ENCODE measurements at places on chromosomes 5 and 9.

DNA sequence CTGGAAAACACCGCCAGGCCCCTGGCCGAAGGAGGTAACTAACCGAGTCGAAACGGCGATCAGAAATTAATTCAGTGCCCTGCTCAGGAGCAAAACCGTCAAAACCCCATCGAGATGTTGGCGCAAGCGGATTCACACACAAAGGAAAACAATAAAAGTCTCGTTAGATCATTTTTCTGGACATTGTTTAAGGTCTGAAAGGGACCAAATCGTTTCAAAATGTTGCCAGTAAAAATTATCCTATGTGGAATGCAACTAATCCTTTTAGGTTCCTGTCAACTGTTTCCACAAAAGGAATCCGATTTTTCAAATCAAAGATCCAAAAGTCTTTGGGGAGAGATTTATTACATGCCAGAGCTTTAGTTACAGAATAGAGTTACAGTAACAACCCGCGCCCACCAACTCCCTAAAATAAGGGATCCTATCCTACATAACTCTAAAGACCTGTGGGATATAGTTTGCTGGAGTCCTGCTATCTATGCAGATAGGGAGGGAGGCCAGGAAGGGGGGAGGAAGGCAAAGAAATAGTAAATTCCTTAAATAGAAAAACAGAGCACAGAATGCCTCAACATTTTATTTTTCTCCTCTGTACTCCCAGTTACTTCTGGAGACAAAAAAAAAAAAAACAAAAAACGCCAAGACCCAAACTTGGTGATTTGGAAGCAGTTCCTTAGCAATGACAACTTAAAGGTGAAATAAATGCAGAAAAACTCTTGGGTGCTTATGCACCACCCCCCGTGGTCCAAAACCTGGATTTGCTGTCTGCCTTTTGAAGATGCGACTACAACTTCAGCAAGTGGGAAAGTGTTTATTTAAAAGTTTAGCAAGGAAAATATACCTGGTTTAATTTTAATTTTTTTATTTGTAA is 10.6 kb downstream of the FOXD1 start:
- DNase-seq = no peak

GRCh38 chr9:108634672-108635462 is 220.9 kb downstream of the ACTL7B start:
- no peak for DNase-seq

GRCh38 chr5:170892196-170892595 is 30.4 kb downstream of the RANBP17 start:
- DNase-seq = no peak

DNA sequence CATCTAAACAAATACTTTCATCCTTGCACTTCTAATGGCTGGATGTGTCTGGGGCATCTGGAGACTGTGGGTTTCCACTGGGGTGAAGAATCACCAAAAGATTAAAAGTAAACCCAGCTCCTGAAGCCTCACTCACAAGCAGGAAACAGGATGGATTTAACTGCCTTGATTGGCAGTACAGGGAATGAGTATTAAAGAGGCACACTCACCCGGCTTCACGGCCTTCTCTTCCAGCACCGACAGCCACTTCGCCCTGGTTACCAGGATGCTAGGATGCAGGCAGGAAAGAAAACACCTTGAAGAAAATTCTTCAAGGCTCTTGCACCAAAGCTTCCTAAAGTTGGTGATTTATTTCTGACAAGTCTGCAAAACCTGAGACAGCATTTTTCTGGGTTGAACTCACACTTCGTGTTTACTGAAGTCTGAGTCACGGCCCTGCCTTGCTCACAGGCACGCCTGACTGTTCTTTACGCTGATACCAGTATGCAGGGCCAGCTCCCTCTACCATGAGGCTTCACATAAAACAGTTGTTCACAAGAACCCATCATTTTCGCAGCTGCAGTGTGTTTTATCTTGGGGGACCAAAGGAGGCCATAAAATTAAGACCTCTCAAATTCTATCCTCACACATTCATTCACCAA is 56.5 kb upstream of the ZNF354A start:
- DNase-seq = no peak

DNA sequence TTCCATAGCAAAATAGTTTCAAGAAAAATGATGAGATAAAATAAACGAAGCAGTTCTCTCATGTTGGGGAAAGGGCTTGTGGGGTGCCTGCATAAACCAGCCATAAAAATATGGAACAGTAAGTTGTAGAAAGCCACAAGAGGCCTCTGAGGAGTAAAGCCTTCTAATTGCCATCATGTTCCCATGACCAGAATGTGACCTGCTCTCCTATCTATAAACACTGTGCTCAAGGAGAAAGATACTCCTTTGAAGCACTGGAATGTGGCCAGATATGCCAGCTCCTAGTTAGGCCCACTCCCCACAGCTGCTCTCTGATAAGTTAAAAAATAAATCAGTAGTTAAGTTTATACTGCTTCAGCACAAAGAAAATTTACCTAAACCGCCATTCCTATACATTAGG is 65.8 kb downstream of the SETX start:
- DNase-seq = no peak

DNA sequence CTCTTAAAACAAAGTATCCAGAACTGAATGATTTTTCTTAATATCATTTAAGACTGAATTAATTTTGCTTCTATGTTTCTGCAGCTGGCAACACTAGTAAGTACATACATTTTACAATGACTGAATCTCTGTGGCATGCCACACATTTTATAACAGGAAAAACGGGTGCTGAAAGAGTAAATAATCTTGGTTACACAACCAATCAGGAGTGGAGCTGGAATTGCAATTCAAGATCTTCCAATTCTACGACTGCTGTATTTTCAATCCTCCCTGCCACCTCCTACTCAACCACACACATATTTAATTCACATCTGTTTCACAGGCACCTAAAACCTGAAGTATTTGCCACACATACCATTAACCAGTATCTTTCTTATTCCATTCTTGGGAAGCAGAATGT is 52.7 kb upstream of the NR5A1 start:
- DNase-seq = no peak

GRCh38 chr5:151612689-151613427 is 21.7 kb upstream of the FAT2 start:
- no peak for DNase-seq

- no peak for DNase-seq
These were observed 90.2 kb downstream of the NSUN2 start for GRCh38 chr5:6542421-6543345.

- no peak for DNase-seq
These were observed 138.7 kb upstream of the PPP1R26 start for GRCh38 chr9:135340726-135341475.

- DNase-seq = no peak
These were observed 52.1 kb downstream of the PPARGC1B start for GRCh38 chr5:149782018-149782894.

- no peak for DNase-seq
These were observed 1.9 kb upstream of the IL13 start for GRCh38 chr5:132655821-132656773.

DNA sequence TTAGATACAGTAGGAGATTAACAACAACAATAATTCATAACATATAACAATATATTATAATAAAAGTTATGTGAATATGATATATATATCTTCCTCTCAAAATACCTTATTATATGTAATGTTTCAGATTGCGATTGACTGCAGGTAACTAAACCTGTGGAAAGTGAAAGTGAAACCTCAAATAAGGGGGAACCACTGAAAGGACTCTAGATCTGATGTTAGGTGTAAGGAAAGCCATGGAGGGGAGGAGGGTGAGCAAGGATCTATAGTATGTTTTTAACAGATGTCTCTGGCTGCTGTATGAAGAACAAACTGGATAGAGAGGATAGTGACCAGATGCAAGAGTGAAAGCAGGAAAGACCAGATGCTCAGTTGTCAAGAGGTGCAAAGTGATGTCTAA is 5.8 kb upstream of the FSTL4 start:
- no peak for DNase-seq

GRCh38 chr5:143290125-143290524 is 113.4 kb downstream of the NR3C1 start:
- no peak for DNase-seq

GRCh38 chr9:135447126-135447525 is 32.5 kb upstream of the PPP1R26 start:
- no peak for DNase-seq

- no peak for DNase-seq
These were observed 66.1 kb upstream of the SMC5 start for GRCh38 chr9:70192707-70193106.

GRCh38 chr9:72533322-72533721 is 11.9 kb downstream of the TMC1 start:
- DNase-seq = no peak

GRCh38 chr9:104238668-104239067 is 144.6 kb downstream of the SMC2 start:
- no peak for DNase-seq

- no peak for DNase-seq
These were observed 1272.0 kb upstream of the ACO1 start for GRCh38 chr9:31112491-31112890.

DNA sequence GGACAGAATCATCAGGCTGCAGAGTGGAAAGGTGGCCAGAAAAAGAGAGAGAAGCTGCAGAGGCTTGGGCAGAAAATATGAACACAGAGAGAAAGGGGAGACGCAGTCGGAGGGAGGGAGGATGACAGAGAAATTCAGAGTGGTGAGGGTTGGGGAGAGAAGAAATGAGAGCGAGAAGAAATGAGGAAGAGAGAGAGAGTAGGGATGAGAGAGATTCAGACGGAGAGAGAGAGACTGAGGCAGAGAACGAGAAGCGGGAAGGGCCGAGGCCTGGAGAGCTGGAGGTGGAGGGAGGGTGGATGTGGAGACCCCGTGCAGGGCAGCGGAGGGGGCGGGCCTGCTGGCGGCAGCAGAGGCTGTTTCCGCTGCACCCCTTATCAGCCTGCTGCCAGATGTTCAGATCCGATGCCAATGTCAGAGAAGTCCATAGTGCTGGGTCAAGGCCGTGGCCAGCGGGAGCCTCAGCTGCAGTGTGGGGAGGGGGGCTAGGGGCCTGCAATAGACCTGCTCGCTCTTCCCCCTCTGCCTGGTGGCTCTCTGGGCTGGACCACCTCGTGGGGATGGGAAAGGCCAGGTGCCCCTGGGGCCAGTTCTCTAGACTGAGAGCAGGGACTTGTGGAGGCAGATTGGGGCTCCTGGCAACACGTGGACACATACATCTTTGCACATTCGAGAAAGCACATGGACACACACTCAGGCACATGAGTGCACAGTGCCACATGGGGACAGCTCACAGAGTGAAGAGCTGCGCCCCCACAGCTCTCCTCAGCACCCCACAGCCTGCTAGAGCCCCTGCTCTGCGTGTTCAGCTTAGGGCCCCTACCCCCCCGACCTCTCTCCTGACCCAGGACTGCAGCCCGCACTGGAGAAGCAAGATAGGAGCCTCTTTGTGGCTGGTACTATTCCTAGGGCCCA is 4.9 kb upstream of the NR5A1 start:
- DNase-seq = no peak

DNA sequence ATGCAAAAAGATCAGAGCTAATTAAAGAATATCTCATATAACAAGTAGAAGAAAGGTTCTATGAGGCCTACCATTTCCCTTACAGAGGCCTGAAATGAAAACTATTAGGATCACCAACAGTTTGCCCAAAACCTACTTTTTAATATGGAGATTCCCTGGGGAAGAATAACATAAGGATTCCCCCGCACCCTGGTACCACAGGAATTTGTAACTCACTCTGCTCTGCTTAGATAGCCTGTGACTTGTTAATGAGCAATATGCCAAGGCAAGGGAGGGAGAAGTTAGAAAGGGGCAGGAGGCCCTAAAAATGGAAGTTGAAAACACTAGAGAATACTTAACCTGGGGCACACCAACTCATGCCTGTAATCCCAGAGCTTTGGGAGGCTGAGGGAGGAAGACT is 107.0 kb downstream of the CDH6 start:
- no peak for DNase-seq

DNA sequence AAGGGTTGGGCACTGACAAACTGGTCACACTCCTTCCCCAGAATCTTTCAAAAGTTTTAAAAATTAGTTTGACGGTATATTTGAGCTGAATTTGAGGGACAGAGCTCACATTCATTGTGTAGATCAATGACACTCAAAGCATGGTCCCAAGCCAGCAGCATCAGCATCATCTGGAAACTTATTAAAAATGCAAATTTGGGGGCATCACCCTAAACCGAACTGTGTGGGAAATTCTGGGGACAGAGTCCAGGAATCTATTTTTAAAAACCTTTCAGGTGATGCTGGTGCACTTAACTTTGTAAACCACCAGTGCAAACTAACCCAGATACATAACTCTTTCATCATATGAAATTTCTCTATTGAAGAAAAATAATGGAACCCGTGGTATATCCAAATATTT is 58.1 kb upstream of the MTAP start:
- no peak for DNase-seq

- DNase-seq = no peak
These were observed 2.9 kb downstream of the TGFBI start for GRCh38 chr5:136031711-136032110.

- DNase-seq = no peak
These were observed 144.6 kb upstream of the RPS23 start for GRCh38 chr5:82422751-82423181.

DNA sequence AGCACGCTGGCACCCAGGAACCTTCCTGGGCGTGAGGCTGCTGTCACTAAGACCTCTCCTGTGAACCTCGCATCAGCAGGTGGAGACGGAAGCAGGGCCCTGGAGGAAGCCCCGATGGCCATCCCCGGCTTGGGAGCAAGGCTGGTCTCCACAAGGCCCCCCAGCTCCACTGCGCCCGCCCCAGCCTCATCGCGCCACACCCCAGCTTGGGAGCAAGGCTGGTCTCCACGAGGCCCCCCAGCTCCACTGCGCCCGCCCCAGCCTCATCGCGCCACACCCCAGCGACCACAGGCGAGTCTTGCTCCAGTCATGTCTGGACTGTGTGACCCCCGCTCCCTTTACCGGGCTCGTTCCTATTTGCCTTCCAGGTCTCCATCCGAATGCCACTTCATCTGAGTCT is 11.0 kb downstream of the QSOX2 start:
- DNase-seq = no peak

- DNase-seq = no peak
These were observed 344.6 kb downstream of the PDE4D start for GRCh38 chr5:59548807-59549357.

GRCh38 chr9:83299571-83299970 is 236.6 kb upstream of the RASEF start:
- DNase-seq = no peak

DNA sequence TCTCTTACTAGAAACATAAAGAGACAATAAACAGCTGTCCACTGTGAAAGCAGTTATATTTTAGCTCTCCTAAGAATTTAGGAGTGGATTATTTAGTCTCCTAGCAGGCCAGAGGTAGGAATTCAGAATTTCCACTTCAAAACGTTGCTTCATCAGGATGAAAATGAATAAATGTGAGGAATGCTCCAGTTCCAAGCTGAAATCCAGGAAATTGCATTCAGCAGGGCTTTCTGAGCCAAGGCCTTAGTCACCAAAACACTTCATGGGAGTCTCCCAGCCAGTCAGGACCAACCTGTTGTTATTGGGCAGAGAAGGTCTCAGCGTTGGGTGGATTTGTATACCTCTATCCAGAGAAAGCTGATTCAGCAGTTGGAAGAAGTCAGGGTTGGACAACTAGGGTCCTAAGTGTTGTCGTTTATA is 1040.3 kb downstream of the TLE1 start:
- no peak for DNase-seq

GRCh38 chr9:38053697-38054461 is 15.1 kb downstream of the SHB start:
- no peak for DNase-seq
